ENCODE measurements at places on chromosomes 16 and 17.

- H3K27me3 ChIP-seq, result no peaks in the 10 kb centered on the region
- H3K36me3 ChIP-seq, result peaks cover 1% of the 10 kb centered on the region
- no peaks in the 10 kb centered on the region for H3K4me1 ChIP-seq
- DNase-seq, result no peak
- H3K27ac ChIP-seq, result no peak overlapping the region
Observed at GRCh38 chr17:62045517-62045916, 19.6 kb downstream of the MED13 start.

DNA sequence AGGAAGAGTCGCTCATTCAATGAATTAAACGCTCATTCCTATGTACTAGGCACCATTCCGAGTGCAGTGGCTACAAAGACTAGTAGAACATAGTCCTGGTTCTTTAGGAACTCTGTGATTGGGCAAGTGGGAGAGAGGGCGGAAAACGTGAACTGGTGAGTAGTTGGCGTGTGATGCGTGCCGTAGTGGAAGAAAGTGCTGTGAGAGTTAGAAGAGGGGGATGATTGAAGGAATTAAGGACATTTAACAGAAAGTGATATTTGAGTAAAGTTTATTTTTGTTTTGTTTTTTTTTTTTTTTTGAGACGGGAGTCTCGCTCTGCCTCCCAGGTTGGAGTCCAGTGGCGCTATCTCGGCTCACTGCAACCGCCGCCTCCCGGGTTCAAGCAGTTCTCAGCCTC is 7.9 kb upstream of the SLFN14 start:
- H3K27ac ChIP-seq, result no peak overlapping the region
- H3K36me3 ChIP-seq, result no peaks in the 10 kb centered on the region
- H3K27me3 ChIP-seq, result no peaks in the 10 kb centered on the region
- DNase-seq, result peak; percentile 48
- H3K4me3 ChIP-seq, result peak overlapping the region; percentile 57
- H3K4me1 ChIP-seq, result no peaks in the 10 kb centered on the region

DNA sequence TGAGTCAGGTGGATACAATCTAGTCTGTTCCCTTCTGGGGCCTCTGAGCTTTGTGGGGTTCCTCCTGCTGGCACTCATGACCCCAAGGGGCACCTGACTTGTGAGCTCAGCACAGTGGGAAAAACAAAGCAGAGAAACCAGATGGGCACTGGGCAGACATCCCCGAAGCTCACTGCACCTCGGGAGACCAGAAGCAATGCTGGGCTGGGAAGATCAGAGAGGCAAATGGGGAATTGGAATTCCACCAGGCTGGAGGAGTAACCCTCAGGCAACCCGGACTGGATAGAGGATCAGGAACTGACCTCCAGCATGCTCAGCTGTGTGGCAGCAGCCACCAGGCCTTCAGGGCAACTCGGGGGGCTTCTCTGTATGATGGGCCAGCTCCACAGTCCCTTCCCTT is 50.3 kb downstream of the ABCC12 start:
- H3K27ac ChIP-seq, result no peak overlapping the region
- H3K4me3 ChIP-seq, result no peak overlapping the region
- no peaks in the 10 kb centered on the region for H3K27me3 ChIP-seq
- no peaks in the 10 kb centered on the region for H3K4me1 ChIP-seq

- DNase-seq, result peak; percentile 99
- no peaks in the 10 kb centered on the region for H3K27me3 ChIP-seq
- H3K27ac ChIP-seq, result peak overlapping the region; percentile 94
- peaks cover 44% of the 10 kb centered on the region for H3K4me1 ChIP-seq
- no peaks in the 10 kb centered on the region for H3K36me3 ChIP-seq
- H3K4me3 ChIP-seq, result no peak overlapping the region
Observed at GRCh38 chr16:75252946-75253911, 1.8 kb upstream of the BCAR1 start.

DNA sequence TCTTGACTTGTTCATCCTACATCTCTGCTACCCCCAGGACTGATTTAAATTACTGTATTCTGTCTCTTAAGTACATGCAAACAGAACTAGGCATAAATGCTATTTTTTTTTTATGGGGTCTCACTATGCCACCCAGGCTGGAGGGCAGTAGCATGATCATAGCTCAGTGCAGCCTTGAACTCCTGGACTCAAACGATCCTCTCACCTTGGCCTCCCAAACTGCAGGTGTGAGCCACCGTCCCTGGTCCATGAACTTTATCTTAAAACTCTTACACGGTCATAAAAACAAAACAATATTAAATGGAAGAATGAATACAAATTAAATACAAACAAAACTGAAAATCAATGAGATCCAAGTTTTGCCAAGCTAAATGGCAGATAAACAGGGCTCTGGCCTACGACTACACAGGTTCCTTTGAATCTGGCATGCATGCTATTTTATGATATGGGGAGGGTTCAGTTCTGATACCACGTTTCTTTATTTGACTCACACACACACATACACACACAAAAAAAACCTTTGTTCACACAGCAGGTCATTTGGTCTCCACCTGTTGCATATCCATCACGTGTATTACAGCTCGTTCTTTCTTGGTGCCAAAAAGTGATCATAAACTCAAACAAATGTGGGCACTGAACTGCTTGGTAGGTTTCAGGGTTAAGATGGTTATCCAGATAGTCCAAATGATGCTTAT is 1.1 kb upstream of the PKD1L3 start:
- H3K4me3 ChIP-seq, result no peak overlapping the region
- no peaks in the 10 kb centered on the region for H3K36me3 ChIP-seq
- no peak for DNase-seq
- no peaks in the 10 kb centered on the region for H3K4me1 ChIP-seq
- no peaks in the 10 kb centered on the region for H3K27me3 ChIP-seq
- H3K27ac ChIP-seq, result no peak overlapping the region

GRCh38 chr17:62080647-62081046 is 15.6 kb upstream of the MED13 start:
- no peak overlapping the region for H3K27ac ChIP-seq
- H3K4me3 ChIP-seq, result no peak overlapping the region
- no peaks in the 10 kb centered on the region for H3K36me3 ChIP-seq
- no peaks in the 10 kb centered on the region for H3K27me3 ChIP-seq

DNA sequence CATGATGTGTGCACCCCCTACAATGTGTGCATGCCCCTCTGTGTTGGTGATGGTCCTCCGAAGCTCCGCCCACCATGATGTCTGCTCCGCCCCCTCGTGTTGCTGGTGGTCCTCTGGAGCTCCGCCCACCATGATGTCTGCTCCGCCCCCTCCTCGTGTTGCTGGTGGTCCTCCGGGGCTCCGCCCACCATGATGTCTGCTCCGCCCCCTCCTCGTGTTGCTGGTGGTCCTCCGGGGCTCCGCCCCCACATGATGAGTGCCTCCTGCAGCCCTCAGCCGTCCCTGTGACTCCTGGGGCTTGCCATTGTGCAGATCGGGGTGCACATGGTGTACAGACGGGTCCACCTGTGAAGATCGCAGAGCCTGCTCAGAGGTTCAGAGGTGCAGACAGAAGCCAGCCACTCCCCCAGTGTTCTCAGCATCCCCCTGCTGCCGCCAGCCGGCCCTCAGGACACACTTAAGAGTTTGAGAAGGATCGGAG is 129.1 kb upstream of the CHMP6 start:
- no peaks in the 10 kb centered on the region for H3K36me3 ChIP-seq
- H3K4me3 ChIP-seq, result no peak overlapping the region
- no peaks in the 10 kb centered on the region for H3K27me3 ChIP-seq
- no peak for DNase-seq

DNA sequence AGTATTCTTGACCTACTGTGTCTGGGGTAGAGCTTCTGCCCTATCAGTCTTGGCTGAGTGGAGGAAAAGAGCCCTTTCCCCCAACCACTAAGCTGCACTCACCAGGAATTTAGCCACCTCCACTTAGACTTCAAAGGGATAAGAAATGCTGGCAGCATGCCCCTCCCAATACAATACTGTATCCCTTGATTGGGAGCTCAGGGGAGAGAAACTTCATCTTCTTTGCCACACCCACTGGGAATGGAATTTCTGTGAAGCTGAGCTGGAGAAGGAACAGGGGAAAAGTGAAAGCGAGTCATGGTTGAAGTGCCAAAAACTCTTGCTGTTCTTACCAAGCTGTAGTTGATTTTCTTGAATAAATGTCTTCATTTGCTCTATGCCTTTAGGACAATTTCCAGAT is 68.8 kb downstream of the CEP112 start:
- H3K27me3 ChIP-seq, result no peaks in the 10 kb centered on the region
- DNase-seq, result peak; percentile 81
- no peaks in the 10 kb centered on the region for H3K36me3 ChIP-seq

- DNase-seq, result no peak
- no peak overlapping the region for H3K27ac ChIP-seq
- H3K4me3 ChIP-seq, result no peak overlapping the region
- no peaks in the 10 kb centered on the region for H3K27me3 ChIP-seq
Observed at GRCh38 chr17:66087073-66087472, 104.9 kb downstream of the CEP112 start.

- no peak for DNase-seq
- H3K36me3 ChIP-seq, result no peaks in the 10 kb centered on the region
- H3K27me3 ChIP-seq, result no peaks in the 10 kb centered on the region
- H3K4me3 ChIP-seq, result peak overlapping the region; percentile 82
- peak overlapping the region; percentile 99 for H3K27ac ChIP-seq
- H3K4me1 ChIP-seq, result no peaks in the 10 kb centered on the region
Observed at GRCh38 chr16:28925386-28926228, 569 bp upstream of the RABEP2 start.

GRCh38 chr17:65742403-65743307 is 181.2 kb upstream of the AXIN2 start:
- H3K36me3 ChIP-seq, result no peaks in the 10 kb centered on the region
- H3K27ac ChIP-seq, result no peak overlapping the region
- no peaks in the 10 kb centered on the region for H3K27me3 ChIP-seq
- peak; percentile 14 for DNase-seq
- no peaks in the 10 kb centered on the region for H3K4me1 ChIP-seq

- H3K27me3 ChIP-seq, result no peaks in the 10 kb centered on the region
- no peak overlapping the region for H3K27ac ChIP-seq
- no peak overlapping the region for H3K4me3 ChIP-seq
- no peak for DNase-seq
Observed at GRCh38 chr16:20051147-20051546, 22.5 kb downstream of the GPR139 start.

- H3K27me3 ChIP-seq, result no peaks in the 10 kb centered on the region
- H3K27ac ChIP-seq, result no peak overlapping the region
- no peak for DNase-seq
Observed at GRCh38 chr17:17751489-17752088, 70.3 kb downstream of the RAI1 start.

DNA sequence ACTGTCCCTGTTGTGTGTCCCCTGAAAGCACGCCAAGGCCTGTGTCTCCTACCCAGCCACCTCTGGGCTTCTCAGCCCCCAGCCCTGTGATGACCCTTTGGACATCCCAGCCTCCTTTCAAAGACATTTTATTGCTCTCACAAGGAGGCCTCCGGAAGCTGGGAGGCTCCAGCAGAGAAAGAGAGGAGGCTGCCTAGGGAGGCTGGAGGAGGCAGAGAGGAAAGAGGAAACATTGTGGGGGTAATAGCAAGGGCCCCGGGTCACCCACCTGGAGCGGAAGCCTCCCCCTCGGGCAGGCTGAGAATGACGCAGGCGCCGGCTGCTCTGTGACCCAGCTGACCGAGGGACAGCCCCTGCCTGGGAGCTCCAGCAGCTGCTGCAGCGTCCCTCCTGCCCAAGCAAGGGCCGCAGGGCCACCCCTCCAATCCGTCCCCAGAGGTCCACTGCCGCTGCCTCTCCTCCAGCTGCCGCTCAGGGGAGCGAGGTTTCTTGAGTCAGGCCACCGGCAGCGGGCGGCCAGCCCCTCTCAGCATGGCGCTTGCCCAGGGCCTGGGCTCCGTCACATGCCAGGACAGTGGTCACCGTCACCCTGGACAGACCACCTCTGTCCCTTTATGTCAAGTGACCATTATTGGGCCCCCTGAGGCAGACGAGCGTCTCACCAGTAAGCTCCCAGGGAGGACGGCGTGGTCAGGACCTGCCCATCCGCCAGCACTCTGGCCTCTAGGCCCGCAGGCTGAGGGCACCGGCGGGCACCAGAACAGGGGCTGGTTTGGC is 29.3 kb downstream of the ACTG1 start:
- H3K36me3 ChIP-seq, result no peaks in the 10 kb centered on the region
- no peaks in the 10 kb centered on the region for H3K27me3 ChIP-seq
- H3K4me3 ChIP-seq, result no peak overlapping the region
- H3K4me1 ChIP-seq, result no peaks in the 10 kb centered on the region
- DNase-seq, result no peak

- no peaks in the 10 kb centered on the region for H3K36me3 ChIP-seq
- peaks cover 5% of the 10 kb centered on the region for H3K4me1 ChIP-seq
- DNase-seq, result no peak
- no peak overlapping the region for H3K4me3 ChIP-seq
- no peaks in the 10 kb centered on the region for H3K27me3 ChIP-seq
Observed at GRCh38 chr16:84605339-84605848, 12.5 kb downstream of the COTL1 start.

DNA sequence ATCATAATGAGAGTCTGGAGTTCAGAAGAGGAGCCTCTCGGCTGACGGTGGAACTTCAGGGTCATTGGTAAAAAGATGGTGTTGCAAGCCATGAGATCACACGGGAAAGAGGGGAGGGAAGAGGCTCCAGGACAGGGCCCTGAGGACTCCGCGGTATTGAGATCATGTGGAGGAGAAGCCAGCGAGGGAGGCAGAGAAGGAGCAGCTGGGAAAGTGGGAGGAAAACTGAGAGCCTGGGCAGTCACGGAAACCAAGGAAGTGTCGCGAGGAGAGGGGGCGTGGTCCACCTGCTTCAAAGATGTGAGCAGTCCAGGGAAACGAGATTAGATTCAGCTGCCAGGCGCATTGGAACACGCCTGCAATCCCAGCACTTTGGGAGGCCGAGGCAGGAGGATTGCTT is 27.7 kb upstream of the SBK1 start:
- no peak overlapping the region for H3K4me3 ChIP-seq
- no peaks in the 10 kb centered on the region for H3K36me3 ChIP-seq
- DNase-seq, result no peak
- H3K27ac ChIP-seq, result no peak overlapping the region

DNA sequence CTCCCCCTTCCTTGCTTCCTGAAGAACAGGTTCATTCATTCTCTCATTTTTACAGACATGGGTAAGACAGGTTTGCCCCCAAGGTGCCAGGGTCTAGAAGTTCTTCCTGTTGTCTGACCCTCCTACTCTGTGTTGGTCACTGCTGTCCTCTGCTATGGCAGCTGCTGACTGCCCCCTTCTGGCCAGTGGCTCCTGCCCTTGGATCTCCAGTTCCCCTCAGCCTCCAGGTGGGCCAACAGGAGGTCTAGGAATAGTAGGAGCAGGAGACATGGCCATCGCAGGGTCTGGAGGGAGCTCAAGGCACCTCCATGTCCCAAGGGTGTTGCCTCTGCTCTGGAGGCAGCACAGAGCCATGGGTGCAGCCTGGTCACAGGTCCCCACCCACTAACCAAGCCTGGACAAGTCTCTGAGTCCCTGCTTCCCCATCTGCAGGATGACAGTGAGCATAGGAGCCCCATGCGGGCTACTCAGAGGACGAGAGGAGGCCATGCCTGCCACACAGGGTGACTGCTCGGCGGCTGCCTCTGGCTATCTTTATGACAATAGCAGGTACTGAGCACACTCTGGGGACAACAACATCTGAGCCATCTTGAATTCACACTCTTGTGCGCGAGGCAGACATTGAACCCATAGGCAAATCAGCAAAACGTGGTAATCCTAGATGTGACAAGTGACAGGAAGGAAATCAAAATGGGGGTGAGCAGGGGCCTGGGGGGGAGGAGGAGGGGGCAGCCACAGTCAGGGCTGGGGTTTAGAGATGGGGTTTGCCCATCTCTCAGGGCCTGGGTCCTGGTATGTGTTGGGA is 27.0 kb upstream of the NXPH3 start:
- no peaks in the 10 kb centered on the region for H3K36me3 ChIP-seq
- no peaks in the 10 kb centered on the region for H3K27me3 ChIP-seq
- H3K4me3 ChIP-seq, result no peak overlapping the region
- H3K27ac ChIP-seq, result no peak overlapping the region
- H3K4me1 ChIP-seq, result no peaks in the 10 kb centered on the region
- DNase-seq, result peak; percentile 76

Data from mesendoderm (in vitro differentiated cells).